ENCODE measurements at places on chromosomes 12 and 14.
A peak's percentile ranks its signal among the peaks of the same experiment; 100 is the strongest.

GRCh38 chr14:28902930-28903329 is 136.3 kb downstream of the FOXG1 start:
- DNase-seq: no peak

- DNase-seq: peak; percentile 64
These were observed 135.0 kb upstream of the HIF1A start for GRCh38 chr14:61560323-61560722.

- no peak for DNase-seq
These were observed 108.7 kb upstream of the ETV6 start for GRCh38 chr12:11540615-11541310.

DNA sequence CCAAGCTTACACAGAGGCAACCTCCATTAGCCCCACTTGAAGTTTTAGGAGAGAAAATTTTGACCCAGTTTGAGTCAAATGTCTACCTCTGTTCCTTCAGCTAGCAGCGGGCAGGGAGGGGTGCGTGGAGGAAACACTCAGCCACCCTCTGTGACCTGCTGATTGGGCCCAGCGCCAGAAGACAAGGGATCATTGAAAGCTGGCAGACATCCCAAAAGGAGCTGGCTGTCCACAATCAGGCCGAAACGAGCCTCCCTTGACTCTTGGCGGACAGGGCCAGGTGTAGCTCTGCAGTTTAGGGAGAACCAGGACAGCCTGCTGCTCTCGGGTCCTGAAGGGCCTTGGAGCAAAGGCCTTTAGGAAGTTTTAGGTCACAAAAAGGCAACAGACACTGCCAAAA is 41.3 kb downstream of the CD9 start:
- DNase-seq: no peak

- DNase-seq: peak; percentile 79
These were observed at the start of gene PLEKHG3 for GRCh38 chr14:64704143-64704742. TSS of gene PLEKHG3 (plus strand) at chr14:64704424. CDS start at chr14:64727632, 23,208 bp downstream.

- no peak for DNase-seq
These were observed 12.3 kb downstream of the APOLD1 start for GRCh38 chr12:12797794-12798152.

DNA sequence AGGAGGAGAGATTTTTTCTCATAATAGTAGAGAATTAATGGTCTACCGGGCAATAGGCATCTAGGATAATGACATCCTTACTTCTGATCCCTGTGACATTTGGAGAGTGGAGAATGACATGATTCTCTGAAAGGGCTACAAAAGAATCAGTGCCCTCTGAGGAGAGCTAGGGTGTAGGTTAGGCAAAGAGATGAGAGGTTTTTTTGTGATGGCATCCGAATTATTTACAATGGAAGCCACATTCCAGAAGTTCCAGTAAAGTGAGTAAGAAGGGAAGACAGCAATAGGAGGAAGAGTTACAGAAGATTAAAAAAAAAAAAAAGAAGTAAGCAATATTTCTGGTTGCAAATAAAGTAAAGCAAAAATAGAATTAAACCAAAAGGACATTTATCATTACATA is 478.0 kb downstream of the RMST start:
- DNase-seq: peak; percentile 72

GRCh38 chr14:106346084-106346483 is 819.7 kb downstream of the TMEM121 start:
- DNase-seq: no peak

GRCh38 chr12:123571343-123571813 is 13.0 kb upstream of the TMED2 start:
- DNase-seq: peak; percentile 82

- DNase-seq: no peak
These were observed at the start of gene PRIMA1 for GRCh38 chr14:93788293-93788542. TSS of gene PRIMA1 (minus strand) at chr14:93788485. CDS start at chr14:93787718, 767 bp downstream.

All from fibroblast of skin of right biceps (primary cell).